Hematopoietic multipotent progenitor cell (in vitro differentiated cells): ENCODE measurements at places on chromosomes 5 and 9.

GRCh38 chr9:93941493-93941892, 13.7 kb downstream of the BARX1 start:
- DNase-seq = no peak

DNA sequence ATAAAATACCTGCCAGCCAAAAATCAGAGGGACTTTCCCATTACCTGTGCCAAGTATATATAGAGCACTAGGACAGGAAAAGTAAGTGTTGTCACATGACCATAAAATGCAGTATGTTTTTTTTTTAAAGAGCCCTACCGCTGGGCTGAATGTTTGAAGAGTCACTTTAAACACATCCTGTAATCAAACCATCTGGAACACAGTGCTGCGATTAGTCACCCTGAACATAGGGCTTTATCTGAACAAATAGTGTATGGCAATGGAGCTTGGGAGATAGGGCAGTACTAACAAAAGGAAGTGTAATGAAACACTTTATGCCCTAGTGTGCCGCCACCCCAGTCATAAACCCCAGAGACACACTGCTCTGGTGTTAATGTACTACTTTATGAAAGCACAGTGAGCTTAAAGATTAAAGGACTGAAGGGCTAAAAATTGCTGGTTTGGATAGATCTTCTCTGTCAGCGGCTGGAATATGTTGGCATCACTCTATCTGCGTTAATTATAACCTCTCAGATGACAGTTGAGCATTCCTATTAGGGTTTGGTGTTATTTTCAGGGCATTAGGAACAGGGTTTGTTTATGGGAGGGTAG, 90.4 kb downstream of the ZNF608 start:
- DNase-seq = no peak

DNA sequence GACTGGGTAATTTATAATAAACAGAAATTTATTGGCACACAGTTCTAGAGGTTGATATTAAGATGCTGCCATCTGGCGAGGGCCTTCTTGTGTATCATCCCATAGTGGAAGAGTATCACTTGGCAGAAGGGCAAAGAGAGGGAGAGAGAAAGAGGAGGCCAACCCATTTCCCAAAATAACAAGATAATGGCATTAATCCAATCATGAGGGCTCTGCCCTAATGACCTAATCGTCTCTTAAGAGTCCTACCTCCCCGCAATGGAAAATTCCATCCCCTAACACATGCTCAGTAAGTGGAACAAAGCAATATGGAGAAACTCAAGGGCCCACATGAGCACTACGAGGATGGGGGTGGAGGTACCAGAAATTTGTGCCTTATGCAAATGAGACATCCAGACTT, 17.6 kb upstream of the VDAC1 start:
- DNase-seq = no peak

DNA sequence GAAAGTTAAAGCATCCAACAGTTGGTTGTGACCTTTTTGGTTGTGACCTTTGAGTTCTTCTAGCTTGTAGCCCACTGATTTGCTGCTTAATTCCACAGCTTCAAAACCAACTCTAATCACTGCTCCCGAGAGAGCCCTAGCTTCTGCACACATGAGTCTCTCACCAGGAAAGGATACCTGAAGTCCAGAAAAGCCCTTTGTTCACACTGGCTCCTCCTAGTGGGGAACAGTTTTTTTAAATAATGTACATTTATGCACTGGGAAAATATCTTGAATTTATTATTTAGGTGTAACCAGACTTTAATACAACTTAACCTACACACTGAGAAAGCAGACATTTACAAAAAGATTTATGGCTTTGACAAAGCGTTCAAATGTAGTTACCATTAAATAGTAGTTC, 120.2 kb upstream of the CCDC152 start:
- peak; percentile 30 for DNase-seq

DNA sequence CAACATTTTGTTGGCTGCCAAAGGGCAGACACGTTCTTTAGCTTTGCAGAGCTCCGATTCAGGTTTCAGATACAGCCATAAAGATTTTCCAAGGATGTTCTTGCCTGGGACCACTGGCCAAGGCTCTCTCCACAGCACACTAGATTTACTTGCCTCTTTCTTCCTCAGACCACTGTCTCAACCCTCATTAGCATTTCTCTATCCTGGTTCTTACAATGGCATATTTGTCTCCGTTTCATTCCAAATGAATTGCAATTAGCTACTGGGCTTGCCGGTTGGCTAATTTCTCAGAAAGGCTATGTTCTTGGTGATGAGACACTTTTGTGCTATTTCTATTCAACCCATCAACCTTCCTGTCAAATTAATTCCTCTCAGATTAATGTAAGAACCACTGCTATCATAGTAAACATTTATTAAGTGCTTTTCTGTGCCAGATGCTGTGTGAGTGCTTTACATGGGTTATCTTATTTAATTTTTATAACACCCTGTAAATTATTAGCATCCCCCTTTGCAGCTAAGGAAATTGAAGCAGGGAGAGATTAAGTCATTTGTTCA, 118.4 kb upstream of the NR3C1 start:
- DNase-seq = no peak

- DNase-seq = no peak
Observed at GRCh38 chr5:173245319-173246134, 10.5 kb upstream of the NKX2-5 start.

- DNase-seq = no peak
Observed at GRCh38 chr9:5767968-5768932, 64.7 kb downstream of the ERMP1 start.

DNA sequence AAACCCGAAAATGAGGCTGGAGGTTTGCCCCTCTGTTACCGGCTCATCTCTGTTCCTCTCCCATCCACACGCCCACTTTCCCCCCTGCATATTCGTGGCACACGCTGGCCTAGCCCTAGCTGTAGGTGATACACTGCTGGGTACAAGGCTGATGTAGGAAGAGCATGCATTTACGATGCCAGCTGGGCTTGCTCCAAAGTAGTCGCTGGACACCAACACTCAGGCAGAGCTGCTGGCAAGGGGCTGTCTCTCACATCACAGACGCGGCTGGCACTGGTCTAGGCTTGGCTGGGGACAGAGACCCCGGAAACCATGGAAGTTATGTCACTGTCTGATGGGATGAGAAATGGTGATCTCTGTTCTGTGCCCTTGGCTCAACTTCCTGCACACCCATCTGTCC, 9.8 kb upstream of the PHYKPL start:
- DNase-seq = no peak

DNA sequence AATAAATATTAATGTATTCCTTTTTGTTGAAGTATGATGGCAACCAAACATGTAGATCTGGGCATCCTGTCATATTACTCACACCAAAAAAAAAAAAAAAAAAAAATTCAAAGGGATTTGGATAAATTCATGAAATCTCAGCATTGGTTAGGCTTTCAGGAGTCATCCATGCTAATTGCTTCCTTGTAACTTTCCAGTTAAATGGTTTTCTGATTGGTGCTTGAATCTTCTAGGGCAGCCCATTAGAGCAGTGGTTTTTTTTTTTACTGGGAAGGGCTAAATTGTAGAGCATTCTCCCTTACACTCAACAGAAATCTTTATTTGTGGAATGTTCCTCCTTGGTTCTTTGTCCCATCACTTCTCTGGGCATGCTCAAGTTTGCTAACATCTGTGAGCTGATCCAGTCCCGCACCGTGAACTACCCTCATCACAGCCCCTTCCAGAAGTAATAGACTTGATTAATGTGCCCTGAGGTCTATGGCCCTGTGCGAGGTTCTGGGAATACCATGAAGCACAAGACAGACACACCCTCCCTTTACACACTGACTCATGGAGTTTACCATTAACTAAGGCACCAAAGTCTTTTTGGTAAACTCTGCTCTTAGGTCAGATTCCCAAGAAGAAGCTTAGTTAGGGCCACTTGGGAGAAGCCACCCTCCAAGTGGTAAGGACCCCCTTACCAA, 56.0 kb downstream of the RGS3 start:
- DNase-seq = no peak

- no peak for DNase-seq
Observed at GRCh38 chr5:10859393-10860195, 98.6 kb upstream of the DAP start.

GRCh38 chr9:122096620-122097415, 3.7 kb upstream of the TTLL11 start:
- DNase-seq = no peak

DNA sequence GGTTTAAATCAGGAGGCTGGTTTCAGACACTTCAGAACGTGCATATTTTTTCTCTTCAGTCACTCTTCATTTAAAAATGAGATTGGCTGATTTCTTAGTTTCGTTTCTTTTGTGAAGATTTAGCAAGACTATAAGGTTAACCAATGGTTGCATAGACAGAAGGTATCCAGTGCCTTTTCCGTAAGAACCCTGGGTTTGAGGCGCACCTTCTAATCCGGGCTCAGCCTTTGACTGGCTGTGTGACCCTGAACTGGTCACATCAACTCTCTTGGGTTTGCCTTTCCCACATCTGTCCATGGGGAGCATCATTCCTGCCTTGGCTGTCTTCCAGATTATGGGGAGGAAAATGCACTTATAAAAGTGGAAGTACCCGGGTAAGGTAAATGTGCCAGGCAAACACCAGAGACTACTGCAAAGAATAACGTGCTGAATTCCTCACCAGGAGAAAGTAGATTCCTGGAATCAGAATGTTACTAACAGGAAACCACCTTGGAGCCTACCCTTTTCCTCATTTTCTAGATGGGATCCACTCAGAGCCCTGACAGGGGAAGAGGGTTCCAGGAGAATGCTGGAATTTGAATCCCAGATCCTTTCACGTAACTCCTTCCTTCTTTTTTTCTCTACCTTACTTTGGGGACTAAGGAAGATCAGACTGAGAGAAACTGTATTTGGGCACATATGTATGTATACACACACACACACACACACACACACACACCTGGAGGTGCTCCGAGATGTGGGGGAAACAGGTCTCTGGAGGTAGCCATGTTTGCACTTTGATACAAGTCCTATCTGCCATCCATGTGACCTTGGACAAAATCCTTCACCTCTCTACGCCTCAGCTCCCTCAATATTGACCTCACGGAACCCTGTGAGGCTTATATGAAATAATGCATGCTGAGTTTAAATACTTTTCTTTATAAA, 6.8 kb downstream of the HAND1 start:
- no peak for DNase-seq

GRCh38 chr9:134358662-134359319, 32.5 kb downstream of the RXRA start:
- DNase-seq = no peak

DNA sequence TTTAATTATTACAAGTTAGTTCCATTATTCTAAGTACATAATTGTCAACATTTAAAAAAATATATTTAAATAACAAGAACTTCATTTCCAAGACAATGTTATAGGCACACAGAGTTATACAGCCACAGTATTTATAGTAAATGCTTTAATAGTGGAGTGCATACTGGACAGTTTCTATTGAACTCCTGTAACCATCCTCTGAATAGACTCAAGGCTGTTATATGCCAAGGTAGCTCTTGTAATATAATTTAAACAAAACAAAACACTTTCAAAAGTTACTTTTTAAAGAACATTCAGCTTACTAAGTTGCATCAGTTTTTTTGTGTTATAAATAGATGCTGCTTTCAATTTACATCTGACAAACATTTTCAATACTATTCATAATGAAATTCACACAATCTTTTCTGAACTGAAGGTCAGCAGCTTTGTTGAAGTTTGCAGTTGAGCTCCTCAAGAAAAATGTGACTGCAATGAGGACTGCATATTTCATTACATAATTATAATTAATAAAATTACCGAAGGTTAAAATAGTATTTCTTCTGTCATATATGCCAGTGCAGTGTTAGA, 549.9 kb upstream of the CYLC2 start:
- no peak for DNase-seq

DNA sequence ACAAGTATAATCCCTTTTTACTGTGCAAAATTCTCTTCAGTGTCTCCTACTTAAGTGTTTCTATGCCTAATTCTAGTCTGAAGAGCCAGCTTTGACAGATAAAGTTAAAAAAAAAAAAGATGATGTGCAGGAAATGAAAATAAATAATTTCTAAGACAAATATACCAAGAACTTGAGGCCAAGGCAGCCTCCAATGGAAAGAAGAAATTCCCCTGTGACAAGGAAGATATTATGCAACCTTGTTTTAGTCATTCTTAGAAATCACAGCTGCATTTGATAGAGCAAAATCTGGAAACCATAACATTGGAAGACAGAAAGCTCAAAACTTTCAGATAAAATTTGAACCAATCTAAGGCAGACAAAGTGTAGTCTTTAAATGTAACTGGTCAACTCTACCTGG, 375.9 kb upstream of the TLE4 start:
- no peak for DNase-seq

- no peak for DNase-seq
Observed at GRCh38 chr5:16937503-16938161, 1.5 kb upstream of the MYO10 start.

GRCh38 chr5:148228392-148228984, 9.8 kb upstream of the MARCOL start:
- DNase-seq = no peak

- DNase-seq = no peak
Observed at GRCh38 chr5:159814222-159814621, 102.1 kb upstream of the ADRA1B start.

- no peak for DNase-seq
Observed at GRCh38 chr5:110807169-110807568, 68.4 kb downstream of the SLC25A46 start.

GRCh38 chr9:93092251-93092991, 3.6 kb upstream of the CARD19 start:
- DNase-seq = no peak

DNA sequence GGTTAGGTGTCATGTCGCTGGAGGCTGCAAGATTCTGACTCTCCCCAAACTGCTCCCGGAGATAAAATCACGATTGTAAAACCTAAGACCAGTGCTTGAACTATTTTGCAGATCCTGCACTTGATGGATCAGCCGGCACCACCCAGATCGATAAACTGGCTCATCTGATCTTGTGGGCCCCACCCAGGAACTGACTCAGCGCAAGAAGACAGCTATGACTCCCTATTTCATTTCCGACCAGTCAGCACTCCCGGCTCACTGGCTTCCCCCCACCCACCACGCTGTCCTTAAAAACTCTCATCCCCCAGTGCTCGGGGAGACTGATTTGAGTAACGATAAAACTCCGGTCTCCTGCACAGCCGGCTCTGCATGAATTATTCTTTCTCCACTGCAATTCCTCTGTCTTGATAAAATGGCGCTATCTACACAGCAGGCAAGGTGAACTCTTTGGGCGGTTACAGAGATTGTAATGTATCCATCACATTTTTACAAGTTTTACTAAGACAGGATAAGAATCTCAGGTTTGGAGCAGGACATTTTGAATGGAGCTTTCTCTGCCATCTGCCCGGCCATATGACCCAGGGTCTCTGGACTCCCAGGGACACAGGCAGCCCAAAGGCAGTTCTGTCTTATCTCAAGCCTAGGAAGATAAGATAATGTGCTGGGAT, 10.6 kb upstream of the PPP1R26 start:
- no peak for DNase-seq

GRCh38 chr5:148378670-148379069, 5.1 kb upstream of the FBXO38 start:
- DNase-seq = no peak

- no peak for DNase-seq
Observed at GRCh38 chr5:174693697-174694385, 30.5 kb upstream of the MSX2 start.
